Spleen (tissue), 13 donors: ENCODE measurements at places on chromosomes 3 and 15.

DNA sequence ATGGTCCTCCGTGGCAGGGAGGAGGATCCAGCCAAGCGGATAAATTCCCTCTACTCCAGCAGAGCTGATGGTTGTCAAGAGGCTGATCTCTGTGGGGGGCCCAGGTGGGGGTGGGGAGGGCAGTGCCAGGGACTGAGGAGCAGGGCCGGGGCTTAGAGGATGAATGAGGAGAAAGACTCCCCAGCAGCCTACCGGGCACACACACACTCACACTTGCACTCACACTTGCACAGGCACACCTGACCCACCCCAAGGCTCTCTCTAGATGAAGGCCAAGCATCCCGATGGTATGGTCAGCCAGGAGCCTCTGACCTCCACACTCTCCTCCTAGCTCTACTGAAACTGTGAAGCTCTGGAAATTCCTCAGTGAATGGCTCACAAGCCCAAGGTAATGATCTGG lies 131.3 kb upstream of the PRR20G start:
- no peak for DNase-seq

GRCh38 chr15:47027322-47027946 lies 689.9 kb upstream of the SEMA6D start:
- DNase-seq, result no peak

DNA sequence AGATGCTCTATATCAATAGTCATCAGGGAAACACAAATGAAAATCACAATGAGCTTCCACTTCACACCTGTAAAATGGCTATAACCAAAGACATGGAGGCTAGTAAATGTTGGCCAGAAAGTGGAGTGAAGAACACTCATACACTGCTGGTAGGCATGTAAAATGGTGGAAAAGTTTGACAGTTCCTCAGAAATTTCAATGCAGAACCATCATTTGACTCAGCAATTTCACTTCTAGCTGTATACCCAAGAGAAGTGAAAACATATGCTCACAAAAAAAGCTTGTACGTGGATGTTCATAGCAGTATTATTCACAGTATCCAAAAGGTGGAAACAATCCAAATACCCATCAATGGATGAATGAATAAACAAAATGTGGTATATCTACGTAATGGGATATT lies 19.2 kb upstream of the TOP2B start:
- no peak for DNase-seq

DNA sequence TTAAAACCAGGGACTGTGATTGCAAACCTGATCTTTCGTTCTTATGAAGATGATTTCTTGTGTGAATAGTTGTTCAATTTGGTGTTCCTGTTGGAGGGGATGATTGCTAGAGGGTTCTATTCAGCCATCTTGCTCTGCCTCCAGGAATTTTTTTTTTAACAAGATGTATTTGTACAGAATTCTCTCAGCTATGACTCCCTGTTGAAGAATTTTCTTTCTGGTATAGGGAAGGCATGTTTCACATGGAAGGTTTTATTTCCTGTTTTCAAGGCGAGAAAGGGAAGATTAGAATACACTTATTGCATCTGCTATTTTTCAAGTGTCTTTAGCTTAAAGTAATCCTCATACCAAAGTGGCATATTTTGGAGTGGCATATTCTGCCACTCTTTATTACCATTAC lies 5.6 kb upstream of the LRRC34 start:
- no peak for DNase-seq

DNA sequence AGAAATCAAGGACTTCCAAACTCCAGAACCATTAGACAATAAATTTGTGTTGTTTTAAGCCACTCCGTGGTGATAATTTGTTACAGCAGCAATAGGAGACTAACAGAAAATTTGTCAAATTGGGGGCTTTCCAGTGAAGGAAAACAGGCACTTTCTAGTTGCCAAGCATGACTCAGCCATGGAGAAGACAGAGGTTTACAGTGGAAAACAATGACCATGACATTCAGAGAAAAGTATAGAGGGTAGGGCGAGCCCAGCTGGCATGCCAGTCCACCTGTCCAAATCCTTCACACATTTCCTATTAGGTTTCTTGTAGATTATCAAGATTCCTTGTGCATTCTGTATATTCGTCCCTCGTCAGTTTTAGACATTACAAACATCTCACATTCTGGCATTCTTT lies 24.9 kb downstream of the SLCO2A1 start:
- DNase-seq, result no peak

GRCh38 chr15:77112838-77113504 lies 42.1 kb upstream of the TSPAN3 start:
- no peak for DNase-seq

DNA sequence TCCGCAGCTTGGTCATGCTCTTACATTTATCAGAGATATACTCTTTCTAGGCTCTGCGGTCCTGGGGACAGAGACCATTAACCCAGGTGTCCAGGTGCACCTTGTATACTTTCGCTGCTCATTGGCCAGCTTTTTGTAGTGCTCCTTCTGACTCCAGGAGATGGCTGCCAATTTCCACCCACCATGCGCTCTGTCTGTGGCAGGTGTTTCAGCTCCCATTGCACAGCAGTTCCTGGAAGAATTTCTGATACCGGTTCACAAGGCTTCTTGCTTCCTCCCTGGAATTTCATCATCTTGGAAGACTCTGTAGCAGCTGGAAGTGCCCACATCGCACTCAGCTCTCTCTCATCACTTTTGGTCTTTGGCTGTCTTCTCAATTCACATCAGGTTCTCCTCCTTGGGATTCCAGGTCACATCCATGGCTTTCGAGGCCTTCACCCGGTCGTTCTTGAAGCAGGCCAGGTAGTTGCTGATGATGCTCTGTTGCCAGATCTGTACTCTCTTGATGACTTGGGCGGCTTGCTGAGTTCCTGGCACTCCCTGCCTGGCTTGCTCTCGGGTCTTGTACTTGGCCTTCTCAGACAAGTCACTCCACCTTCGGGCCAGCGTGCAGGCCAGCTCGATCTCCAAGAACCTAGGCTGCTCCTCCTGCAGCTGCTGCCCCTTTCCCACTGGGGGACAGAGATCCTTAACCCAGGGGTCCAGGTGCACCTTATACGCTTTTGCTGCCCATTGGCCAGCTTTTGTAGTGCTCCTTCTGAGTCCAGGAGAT lies 41.1 kb upstream of the ARL8B start:
- no peak for DNase-seq

DNA sequence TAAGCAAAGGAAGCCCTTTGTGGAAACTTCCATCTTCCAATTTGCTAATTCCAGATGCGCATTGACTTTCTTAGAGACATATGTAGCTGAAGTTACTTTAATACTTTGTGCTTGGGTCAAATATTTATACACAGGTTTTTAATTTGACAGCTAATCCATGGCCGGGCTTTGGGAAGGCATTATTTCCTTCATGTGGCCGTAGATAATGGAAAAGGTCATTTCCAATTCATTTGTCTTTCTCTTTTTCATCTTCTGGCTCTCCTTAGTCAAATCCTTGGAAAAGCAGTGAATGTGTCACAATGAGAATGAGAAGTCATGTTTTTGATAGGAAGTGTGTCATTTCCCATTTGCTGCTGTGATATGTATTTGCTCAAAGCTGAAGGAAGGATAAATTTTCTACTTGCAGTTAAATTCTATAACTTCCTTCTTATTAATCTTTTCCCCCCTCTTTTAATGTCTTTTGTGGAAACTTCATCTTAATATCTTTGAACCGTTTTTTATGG lies 323.3 kb downstream of the CLSTN2 start:
- DNase-seq, result no peak
